ENCODE measurements at places on chromosomes 12 and 14. TPM values are rescaled to one million over a fixed set of nuclear protein-coding genes. Genes with fewer than 3 reads are reported as not detected.

KDM5A gene
- total RNA-seq: 26.0 TPM

TCL1B gene
- not detected for total RNA-seq

DCN gene
- total RNA-seq: 0.48 TPM

SERPINA3 gene
- not detected for total RNA-seq

RNU4-1 gene
- total RNA-seq: 6,144 TPM

P2RX2 gene
- total RNA-seq: not detected

FAM181A gene
- not detected for total RNA-seq

KRT1 gene
- 1.0 TPM for total RNA-seq

CMA1 gene
- total RNA-seq: not detected

MGP gene
- 0.44 TPM for total RNA-seq

CTDSP2 gene
- 55.3 TPM for total RNA-seq

FZD10 gene
- 4.4 TPM for total RNA-seq

MEG3 gene
- total RNA-seq: 5.3 TPM

HOXC5 gene
- total RNA-seq: 0.67 TPM

All from foreskin keratinocyte (primary cell).